ENCODE measurements at places on chromosomes 7 and 10. TPM values are rescaled to one million over a fixed set of nuclear protein-coding genes. Genes with fewer than 3 reads are reported as not detected.

GRCh38 chr10:3636356-3637181 is 148.4 kb downstream of the KLF6 start:
- DNase-seq, result no peak

DNA sequence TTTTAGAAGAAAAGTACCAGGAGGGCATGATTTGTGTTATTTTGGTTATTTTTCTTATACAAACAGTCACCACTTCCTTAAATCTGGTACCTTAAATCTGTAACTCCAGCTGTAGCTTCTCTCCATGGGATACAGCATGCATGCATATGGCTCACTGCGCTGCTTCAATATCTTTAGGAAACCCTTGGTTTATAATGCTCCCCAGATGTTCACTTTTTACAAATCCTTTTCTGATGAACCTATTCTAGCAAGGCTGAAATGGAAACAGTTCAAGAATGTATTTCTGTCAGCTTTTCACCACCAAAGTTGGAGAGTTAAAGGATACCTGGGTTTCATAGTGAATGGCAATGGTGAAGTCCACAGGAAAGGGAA is 50.9 kb downstream of the LAMB4 start:
- DNase-seq, result no peak

DNA sequence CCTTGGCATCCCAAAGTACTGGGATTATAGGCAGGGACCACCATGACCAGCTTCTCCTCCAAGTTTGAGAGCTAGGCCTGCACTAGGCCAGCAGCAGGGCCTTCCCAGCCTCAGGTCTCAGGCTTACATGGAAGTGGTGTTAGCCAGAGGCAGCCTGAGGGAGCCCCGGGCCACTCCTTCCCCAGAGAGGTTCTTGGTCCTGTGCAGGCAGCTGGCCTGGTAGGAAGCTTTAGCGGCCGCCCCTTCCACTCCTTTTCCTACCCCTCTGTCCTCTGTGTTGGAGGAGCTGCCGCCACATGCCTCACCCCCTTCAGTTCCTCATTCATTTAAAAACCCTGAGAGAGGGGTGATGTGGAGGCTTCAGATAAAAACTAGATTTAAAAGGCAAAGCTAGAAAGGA is 40.3 kb downstream of the TSPAN15 start:
- DNase-seq, result peak; percentile 55

VWDE gene
- total RNA-seq, result 2.8 TPM

GRCh38 chr7:76165106-76165972 is 36.4 kb upstream of the SRRM3 start:
- peak; percentile 48 for DNase-seq

ACTR3C gene
- total RNA-seq, result 3.3 TPM
